ENCODE measurements at places on chromosomes 4 and X.

GRCh38 chr4:152385551-152385950, 150.3 kb downstream of the FBXW7 start:
- H3K27ac ChIP-seq: no peak overlapping the region
- H3K36me3 ChIP-seq: peaks cover 2% of the 10 kb centered on the region
- H3K4me3 ChIP-seq: no peak overlapping the region
- H3K4me1 ChIP-seq: peaks cover 8% of the 10 kb centered on the region
- no peaks in the 10 kb centered on the region for H3K27me3 ChIP-seq

GRCh38 chr4:61771056-61771455, 570.9 kb downstream of the ADGRL3 start:
- no peaks in the 10 kb centered on the region for H3K4me1 ChIP-seq
- no peak overlapping the region for H3K4me3 ChIP-seq
- H3K36me3 ChIP-seq: no peaks in the 10 kb centered on the region
- no peak overlapping the region for H3K27ac ChIP-seq
- no peak for DNase-seq
- H3K27me3 ChIP-seq: no peaks in the 10 kb centered on the region

- H3K4me3 ChIP-seq: no peak overlapping the region
- H3K27me3 ChIP-seq: peaks cover 4% of the 10 kb centered on the region
- H3K27ac ChIP-seq: no peak overlapping the region
- H3K36me3 ChIP-seq: no peaks in the 10 kb centered on the region
- no peak for DNase-seq
Measured at GRCh38 chrX:109862433-109862832, 129.4 kb upstream of the ACSL4 start.

GRCh38 chrX:125295337-125295736, 24.3 kb upstream of the TEX13C start:
- no peak overlapping the region for H3K4me3 ChIP-seq
- DNase-seq: no peak
- no peaks in the 10 kb centered on the region for H3K27me3 ChIP-seq
- peaks cover 17% of the 10 kb centered on the region for H3K4me1 ChIP-seq
- peak overlapping the region; percentile 39 for H3K27ac ChIP-seq

DNA sequence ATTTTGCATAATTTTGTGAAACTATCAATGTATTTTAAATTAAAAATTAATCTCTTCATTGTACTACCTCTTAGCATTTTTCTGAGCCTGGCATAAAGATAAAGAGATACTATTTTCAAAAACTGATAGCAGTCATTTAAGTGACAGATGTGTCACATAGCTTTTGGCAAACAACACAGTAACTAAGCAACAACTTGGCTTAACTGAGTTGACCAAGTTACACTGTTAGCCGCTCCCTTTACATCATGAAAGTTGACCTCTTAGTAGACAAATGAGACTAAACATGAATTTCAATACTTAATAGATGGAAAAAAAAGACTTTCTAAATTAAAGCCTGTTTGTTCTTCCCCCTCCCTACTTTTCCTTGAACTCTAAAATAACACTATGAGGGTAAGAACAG, 62.0 kb downstream of the ATP8A1 start:
- no peak overlapping the region for H3K4me3 ChIP-seq
- no peak overlapping the region for H3K27ac ChIP-seq
- DNase-seq: no peak
- H3K36me3 ChIP-seq: peaks cover 5% of the 10 kb centered on the region
- H3K4me1 ChIP-seq: no peaks in the 10 kb centered on the region
